ENCODE measurements at places on chromosomes 3 and 15.

DNA sequence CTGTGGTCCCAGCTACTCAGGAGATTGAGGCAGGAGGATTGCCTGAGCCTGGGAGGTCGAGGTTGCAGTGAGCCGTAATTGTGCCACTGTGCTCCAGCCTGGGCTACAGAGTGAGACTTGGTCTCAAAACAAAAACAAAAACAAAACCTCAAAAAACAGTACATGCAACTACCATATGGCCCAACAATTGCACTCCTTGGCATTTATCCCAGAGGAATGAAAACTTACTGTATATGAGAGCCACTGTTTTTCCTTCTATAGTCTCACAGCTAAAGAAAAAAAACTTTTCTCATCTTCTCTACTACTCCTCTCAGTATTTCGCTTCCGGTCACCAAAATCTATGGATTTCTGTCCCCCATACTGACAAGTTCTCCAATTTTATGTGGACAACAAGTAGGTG, 84.3 kb downstream of the FLNB start:
- no peak for DNase-seq

GRCh38 chr3:25686766-25687165, 22.1 kb upstream of the TOP2B start:
- DNase-seq, result no peak

DNA sequence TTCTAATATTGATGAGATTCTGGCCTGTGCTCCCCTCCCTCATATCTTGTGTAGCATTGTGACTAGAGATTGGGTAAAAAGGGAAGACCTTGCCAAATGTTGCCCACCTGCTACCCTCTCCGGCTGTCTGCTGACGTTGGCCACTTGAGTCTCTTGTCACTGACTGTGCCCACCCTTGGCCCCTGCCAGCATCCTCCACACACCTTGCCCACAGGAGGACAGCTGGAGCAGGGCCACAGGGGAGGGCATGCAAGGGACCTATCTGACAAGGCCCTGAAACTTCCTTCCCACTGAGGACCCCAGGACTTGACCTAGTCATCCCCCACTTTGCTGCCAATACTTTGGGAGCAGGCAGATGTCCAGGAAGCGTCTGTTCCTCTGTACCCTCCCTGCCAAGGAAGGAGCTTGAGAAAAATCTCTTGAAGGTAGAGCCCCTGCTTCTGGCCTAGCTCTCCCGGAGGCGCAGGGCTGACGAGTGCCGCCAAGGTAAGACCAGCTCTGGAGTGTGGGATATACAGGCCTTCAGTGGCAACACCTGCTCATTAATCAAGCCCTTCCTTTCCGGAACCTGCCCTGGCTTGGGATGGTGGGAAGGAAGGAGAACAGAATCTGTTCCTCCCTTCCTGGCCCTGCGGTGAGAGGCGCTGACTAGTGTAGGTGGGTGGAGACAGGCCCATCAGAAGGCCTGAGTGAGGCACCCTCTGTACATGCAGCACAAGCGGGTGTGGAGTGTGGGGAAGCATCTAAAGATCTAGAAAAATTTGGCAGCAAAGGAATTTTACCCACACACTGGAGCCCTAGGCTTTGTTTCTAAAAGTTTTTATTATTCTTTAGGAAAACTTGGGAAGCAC, 4.9 kb upstream of the PAK6 start:
- DNase-seq, result no peak

GRCh38 chr15:38672814-38673670, 108.4 kb upstream of the RASGRP1 start:
- no peak for DNase-seq

DNA sequence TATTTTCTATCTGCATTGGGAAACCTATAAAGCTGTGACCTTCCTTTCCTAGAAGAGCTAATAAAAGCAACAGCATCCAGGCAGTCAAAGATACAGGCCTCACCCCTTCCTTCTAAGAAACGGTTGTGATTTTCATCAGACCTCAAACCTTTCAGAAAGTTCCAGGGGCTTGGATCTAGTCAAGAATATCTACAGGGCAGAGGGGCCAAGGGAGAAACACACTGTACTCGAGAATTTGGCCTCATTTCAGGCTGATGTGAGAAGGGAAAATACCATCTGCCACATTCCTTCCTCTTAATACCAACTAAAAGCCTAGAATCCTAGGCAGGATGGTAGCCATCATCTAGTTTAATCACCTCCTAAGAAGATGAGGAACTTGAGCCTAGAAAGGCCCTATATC, 24.5 kb upstream of the BCL6 start:
- DNase-seq, result no peak

- no peak for DNase-seq
Observed at GRCh38 chr15:43877371-43877770, 50.6 kb downstream of the WDR76 start.

DNA sequence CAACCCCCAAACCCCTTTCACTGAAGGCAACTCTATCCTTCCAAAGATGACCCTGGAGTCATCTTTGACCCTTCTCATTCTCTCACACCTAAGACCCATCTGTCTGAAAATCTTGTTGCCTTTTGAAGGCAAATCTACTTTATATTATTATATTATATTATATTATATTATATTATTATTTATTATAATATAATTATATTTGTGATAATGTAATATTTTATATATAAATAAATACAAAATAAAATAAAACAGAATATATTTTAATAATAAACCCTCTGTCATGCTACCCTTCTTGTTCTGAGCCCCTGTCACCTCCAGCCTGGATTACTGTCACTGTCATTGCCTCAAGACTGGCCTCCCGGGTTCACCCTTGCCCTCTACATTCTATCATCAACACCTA, 5.0 kb upstream of the PROK2 start:
- DNase-seq, result no peak

DNA sequence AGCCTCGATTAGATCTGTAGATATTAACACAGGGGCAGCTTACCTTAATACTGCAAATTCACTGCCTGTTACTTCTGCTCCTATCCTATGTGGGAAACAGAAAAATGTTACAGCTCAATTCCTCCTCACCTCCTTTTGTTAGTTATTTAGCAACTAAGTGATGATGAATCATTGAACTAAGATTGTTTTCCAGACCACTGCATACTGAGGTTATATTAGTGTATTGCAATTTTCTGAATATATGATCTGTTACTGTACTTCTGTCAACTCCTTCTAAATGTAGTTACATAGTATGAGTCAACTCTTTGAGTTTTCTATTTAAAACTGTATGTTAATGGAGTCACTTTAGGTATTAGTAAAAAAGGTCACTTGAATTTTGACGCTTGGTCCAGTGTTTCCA, 331.5 kb upstream of the SLCO3A1 start:
- DNase-seq, result no peak

DNA sequence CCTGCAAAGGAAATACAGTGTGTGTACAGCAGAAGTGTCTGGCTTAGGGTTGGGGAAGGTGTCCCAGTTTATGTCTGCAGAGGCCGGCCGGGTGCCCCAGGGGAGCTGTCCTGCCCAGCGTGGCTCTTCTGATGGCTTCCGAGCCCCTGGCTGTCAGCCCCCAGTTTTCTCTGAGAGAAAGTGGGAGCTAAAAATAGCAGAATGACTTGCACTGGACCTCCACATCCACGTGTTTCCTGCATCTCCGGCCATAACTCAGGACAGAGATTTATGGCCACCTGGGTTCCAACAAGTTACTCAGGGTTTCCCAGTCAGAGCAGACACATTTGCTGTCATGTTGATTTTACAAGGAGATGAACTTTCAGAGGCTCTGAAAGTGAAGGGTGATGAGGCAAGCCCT, 192.0 kb downstream of the ATP10A start:
- peak; percentile 52 for DNase-seq

DNA sequence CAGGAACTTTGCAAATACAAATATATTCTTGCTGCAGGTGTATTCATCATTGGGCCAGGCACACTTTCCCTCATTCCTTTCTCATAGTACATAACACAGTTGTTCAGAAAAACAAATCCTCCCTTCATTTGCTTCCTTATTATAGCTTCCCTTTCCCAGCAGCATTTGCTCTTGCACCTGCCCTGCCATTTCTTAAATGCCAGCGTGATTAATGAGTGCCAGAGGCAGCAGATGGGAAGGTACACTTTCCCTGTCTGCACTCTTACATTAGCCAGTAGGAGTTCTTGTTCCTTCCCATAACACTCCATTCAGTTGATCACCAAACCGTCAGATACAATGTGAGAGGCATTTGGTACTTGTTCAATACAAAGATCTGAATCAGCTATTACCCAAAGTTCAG, 128.5 kb upstream of the GAP43 start:
- DNase-seq, result peak; percentile 58

DNA sequence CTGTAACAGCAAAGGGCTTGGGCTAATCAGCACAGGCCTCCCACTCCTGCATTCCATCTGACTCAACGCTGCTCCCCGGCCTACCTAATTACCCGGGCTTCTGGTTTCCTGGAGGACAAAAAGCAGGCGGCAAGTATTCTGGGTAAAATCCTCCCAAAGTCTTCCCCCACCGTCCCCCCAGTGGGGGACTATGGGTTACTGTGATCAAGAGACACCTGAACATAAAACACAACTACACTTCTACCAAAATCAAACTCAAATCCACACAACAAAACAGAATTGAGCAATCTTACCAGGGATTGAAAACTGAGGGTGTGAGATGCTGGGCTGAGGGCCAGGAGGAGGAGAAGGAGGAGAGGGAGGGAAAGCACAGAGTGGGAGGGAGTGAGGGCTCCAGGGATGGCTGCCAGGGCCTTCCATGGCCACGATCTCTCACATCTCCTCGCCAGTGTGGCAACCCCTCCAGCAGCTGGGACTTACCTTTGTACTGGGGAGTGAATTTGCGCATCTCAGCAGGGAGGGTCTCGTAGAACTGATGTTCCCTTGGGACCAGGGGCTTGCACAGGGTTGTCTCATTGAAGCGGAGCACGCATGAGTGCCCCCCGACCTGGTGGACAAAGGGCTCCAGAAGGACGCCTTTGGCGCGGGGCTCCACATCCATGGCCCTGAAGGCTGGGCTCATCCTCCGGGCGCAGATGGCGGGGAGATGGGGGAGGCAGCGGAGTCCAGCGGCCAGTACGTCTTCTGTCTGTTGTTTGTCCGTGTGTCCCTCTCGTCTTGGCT, 9.1 kb upstream of the NCKIPSD start:
- DNase-seq, result no peak

GRCh38 chr15:73959012-73959581, 32.8 kb downstream of the LOXL1 start:
- peak; percentile 60 for DNase-seq

GRCh38 chr15:69556344-69556743, 103.7 kb downstream of the RPLP1 start:
- no peak for DNase-seq

DNA sequence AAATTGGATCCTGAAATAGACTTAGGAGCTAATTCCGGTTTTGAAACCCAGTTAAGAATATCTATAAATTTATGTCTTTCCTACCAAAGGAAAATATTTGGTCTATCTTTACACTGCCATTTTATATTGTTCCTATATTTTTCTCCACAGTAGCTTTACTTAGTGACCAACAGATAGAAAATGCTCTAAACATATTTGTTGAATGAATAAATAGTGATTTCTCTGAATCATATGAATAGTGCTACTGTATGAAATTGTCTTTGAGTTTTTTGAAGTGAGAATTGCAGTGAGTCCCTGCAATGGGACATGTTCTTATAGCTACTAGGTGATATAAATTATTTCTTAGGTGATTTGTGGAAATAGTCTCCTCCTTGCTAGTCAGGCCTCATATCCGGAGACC, 18.5 kb upstream of the EID1 start:
- no peak for DNase-seq

DNA sequence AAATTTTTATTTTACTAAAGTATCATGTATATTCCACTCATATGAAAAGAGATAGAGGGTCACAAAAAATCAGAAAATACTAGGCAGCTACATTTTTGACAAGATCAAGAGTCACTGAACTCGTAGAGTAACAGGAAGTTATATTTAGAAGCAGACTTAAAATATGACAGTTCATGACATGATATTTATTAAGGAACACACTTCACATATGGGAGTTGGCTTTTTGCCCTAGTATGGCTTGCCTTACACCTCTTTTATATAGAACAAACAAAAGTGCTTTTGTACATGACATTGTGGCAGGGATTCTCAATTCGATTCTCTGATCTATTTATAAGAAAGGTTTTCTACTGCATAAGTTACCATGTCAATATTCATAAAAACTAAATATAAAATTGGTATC, 80.1 kb upstream of the GBE1 start:
- no peak for DNase-seq

DNA sequence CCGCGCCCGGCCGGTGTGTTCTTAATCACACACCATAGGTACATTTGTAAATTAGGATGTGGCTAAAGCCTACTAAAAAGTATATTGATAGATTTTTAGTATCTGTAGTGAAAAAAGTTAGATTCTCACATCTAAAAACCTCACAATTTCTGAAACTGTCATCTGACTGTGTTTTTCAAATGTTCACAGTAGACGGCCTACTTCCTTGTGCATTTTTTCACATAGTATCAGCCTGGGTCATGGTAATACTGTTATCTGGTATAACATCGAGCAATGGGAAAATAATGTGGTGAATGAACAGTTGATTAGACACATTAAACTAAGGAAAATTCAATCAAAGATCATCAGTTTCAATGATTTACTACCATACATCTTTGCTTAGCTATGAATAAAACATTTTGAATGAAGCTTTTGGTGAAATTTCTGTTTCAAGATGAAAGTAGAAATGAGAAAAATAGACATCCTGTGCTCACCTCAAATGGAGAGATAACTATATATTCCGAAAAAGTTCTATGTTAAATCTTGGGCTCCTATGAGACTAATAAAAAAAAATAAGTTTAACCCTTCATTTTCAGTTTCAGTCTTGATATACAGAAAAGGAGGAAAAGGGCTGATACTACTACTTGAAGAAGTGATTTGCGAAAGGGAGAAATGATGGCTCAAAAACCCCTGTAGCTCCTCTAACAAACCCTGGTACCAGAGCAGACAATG, 262.7 kb downstream of the ZBTB20 start:
- no peak for DNase-seq

- DNase-seq, result peak; percentile 48
Observed at GRCh38 chr3:127289706-127290575, 2.1 kb upstream of the PRR20G start.

DNA sequence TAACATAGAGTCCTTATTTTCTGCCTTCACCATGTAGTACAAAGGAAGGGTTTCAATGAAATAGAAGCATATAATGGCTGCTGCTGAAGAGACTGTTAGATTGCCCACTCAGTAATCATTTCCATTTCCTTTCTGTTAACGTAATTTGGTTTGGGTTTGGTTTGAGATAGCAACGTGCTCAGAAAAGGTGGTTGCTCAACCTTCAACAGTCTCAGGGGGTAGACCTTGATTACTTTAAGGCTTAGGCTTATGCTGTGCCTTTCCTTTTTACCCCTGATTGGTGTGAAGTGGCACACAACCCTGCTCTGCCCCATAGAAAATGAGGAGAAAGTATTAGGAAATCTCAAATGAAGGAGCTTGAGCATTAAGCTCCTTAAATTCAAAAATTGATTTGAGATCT, 163.7 kb upstream of the TP63 start:
- DNase-seq, result no peak

DNA sequence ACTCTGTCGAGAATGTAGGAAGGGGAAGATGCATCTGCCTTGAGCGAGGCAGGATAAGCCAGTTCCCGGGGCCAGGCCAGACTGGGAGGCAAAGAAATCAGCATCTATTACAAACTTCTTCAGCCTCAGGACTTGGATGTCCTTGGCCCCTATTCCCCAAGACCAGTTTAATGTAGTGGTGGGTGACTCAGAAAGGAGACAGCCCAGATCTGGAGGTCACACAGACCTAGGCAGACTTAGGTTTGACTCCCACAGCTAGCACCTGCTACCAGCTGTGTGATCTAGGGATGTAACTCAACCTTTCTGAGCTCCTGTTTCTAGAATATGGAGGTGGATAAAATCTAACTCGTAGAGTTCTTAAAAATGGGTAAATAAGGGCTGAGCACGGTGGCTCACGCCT, 409.5 kb upstream of the PROK2 start:
- no peak for DNase-seq

- DNase-seq, result no peak
Observed at GRCh38 chr3:175868626-175869025, 1009.5 kb downstream of the NAALADL2 start.
